ENCODE measurements at places on chromosomes 13 and 19. TPM values are rescaled to one million over a fixed set of nuclear protein-coding genes. Genes with fewer than 3 reads are reported as not detected.

SPHK2 gene
- 4.8 TPM for total RNA-seq

CYSLTR2 gene
- total RNA-seq = 19.3 TPM

GRCh38 chr13:39892721-39893685, 237.5 kb downstream of the COG6 start:
- DNase-seq = no peak

DNA sequence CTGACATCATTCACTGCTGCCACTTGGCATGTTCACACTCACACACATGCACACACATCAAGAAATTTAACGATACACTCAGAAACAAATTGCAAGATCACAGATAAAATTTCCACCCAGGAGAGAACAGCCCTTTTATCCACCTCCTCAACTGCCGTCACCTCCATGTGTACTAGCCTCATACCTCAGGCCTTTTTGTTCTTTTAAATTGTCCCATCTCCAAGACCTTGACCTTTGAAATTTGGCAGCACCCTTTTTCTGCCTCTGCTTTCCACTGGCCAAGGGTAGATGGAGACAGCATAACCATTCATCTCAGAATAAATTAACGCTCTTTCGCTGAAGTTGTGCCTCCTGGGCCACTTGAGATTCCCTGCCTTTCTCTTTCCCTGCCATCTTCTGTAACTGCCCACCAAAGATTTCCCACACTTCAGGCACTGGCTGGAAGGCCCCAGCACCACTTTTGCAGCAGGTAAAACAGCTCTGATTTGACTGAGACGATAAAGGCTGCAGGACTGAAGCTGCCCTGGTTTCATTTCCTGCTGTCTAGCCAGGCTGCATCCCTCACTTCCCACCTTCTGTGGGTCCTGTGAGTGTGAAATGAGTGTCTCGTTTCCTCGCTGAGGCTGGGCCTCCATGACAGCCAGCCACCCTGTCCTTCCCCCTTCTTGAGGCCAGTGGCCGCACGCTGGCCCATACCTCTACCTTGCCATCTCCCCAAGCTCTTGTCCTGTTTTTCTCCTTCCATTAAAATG, 39.3 kb downstream of the MBNL2 start:
- no peak for DNase-seq

DNA sequence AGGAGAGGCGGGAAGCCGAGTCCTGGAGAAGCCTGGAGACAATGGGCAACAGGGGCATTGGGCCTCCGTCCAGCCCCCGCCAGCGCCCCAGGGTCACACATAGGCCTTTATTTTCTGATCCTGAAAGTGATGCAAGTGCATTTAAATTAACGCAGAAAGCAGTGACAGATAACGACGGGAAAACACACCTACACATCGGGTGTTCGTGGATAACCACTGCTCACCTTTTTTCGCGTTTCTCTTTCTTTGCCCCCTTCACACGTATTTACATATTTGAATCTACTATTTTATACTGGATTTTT, 30.4 kb upstream of the GRTP1 start:
- no peak for DNase-seq

ZNF560 gene
- 0.69 TPM for total RNA-seq

- peak; percentile 32 for DNase-seq
Observed at GRCh38 chr19:56838909-56839651, 1.4 kb downstream of the PEG3 start.

- no peak for DNase-seq
Observed at GRCh38 chr19:14053500-14053899, 8.4 kb downstream of the PALM3 start.

FCER2 gene
- total RNA-seq = not detected

DNA sequence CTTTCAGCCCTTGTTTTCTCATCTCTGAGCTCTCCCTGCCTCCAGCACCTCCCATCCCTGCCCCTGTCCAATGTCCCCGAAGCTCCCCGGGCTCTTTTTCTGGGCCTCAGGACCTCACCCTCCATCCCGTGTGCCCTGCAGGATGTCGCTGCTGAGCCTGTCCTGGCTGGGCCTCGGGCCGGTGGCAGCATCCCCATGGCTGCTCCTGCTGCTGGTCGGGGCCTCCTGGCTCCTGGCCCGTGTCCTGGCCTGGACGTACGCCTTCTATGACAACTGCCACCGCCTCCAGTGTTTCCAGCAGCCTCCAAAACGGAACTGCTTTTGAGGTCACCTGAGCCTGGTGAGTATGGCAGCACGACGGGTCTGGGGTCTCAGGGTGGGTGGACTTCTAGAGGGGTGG, 51.1 kb upstream of the CYP4F8 start:
- no peak for DNase-seq

DNA sequence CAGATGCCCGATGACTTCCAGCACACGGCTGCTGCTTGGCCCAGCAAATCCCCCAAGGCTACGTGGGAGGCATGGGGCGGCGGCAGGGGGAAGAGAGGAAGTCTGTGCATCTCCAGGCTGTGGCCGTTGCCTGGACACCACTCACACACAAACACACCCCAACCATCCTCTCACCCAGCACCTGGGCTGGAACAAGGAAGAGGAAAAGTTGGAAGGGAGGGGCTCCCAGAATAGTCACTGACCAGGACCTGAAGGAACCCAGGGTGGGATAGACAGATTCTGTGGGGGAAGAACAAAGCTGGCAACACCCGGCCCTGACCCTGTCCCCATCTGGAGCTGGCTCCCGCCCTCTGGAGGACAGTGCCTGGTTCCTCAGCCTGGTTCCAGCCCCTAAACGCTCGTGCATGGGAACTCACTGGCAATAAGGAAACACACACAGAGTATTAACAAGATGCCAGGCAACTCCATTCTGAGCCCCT, 11.2 kb downstream of the PPP6R1 start:
- no peak for DNase-seq

CAPNS1 gene
- total RNA-seq = 214 TPM

- DNase-seq = peak; percentile 62
Observed at GRCh38 chr19:3324405-3324856, 42.0 kb upstream of the NFIC start.

DNA sequence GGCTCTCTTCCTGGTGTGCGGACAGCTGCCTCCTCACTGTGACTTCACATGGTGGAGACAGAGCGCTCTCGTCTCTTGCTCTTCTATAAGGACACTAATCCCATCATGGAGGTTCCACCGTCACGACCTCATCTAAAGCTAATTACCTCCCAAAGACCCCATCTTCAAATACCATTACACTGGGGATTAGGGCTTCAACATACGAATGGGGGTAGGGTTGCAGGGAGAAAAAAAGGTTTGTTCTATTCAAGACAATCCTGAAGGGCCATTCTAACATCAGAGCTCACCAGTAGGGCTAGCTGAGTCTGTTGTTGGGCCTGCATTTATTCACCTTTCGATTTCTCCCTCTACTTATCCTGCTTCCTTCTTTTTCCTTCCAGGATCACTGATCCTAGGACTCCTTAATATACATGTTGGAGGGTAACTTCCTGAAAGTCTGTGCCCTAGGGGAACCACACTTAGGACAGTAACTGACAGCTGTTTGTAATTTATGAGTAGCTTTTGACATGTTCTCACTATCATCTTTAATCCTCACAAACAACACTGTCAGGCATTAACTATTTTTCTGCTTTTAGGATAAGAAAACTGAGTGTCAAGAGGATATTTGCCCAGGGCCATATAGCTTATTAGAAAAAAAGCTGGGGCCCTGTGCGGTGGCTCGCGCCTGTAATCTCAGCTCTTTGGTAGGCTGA, 18.8 kb upstream of the GTF2F2 start:
- DNase-seq = no peak

PCDH8 gene
- total RNA-seq = 0.11 TPM

KIR2DL3 gene
- total RNA-seq = not detected

NECTIN2 gene
- total RNA-seq = 32.6 TPM

- no peak for DNase-seq
Observed at GRCh38 chr13:66995203-66995611, 234.9 kb downstream of the PCDH9 start.

DNA sequence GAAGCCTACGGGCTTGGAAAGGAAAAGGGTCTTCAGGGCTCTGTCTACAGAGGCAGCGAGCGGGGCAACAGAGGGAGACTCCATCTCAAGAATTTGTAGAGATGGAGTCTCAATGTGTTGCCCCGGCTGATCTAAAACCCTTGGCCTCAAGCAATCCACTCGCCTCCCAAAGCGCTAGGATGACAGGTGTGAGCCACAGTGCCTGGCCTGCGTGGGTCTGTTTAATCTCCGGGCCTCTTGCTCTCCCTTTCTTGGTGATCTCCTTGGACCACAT, 8.1 kb downstream of the RPS9 start:
- no peak for DNase-seq

- DNase-seq = no peak
Observed at GRCh38 chr13:99150575-99151361, 49.9 kb upstream of the UBAC2 start.

PBX4 gene
- total RNA-seq = 0.96 TPM

DNA sequence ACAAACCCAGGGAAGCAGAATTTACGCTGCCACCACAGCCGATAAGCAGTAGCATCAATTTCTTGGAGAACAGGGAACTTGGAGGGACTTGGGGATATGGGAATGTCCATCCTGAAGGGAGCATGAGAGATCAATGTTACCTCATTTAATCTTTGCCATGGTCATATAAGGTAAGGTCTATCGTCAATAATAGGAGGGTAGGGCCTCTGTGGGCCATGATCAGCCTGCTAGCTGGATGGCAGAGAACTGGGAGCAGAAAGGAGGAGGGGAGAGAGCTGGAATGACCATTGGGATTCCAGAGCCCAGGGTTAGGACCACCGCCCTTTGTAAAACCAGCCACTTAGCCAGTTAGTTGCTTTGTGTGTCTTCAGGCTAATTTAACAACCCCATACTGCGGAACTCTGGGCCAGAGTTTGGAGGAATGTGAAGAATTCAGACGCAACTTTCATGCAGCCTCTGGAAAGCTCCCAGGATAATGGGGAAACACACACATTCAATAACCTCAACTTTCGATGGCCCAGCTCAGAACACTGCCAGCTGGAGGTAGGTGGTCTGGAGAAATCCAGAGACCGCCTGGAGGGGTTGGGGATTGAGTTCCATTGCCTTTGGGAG, 40.3 kb downstream of the ZNF557 start:
- no peak for DNase-seq

- DNase-seq = no peak
Observed at GRCh38 chr19:16821081-16821480, 8.1 kb upstream of the SIN3B start.

UBE2L5 gene
- not detected for total RNA-seq

GRCh38 chr13:24185591-24186232, 25.2 kb downstream of the SPATA13 start:
- no peak for DNase-seq

GRCh38 chr13:23656637-23657371, 86.6 kb downstream of the TNFRSF19 start:
- DNase-seq = no peak

GRCh38 chr13:26779321-26779720, 18.7 kb upstream of the GPR12 start:
- peak; percentile 7 for DNase-seq

NCAN gene
- total RNA-seq = not detected

DNA sequence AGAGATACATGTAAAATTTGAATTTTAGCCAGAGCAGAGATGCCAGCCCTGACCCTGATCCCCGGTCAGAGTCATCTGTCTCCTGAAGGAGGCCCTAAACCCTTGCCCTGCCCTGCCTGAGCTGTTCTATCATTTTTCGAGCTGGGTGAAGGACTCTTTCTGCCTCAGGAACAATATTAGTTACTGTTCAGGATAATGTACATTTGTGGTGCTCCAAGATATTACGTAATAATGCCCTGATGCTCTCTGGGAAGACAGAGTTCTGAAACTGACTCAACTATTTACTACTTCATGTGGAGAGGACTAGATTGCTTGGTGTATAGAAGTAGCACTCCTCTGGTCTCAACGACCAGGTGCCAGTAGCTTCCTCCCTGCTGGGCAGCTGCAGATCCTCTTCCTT, 37.9 kb upstream of the UBL3 start:
- DNase-seq = peak; percentile 59

ZSCAN5C gene
- total RNA-seq = not detected

DNA sequence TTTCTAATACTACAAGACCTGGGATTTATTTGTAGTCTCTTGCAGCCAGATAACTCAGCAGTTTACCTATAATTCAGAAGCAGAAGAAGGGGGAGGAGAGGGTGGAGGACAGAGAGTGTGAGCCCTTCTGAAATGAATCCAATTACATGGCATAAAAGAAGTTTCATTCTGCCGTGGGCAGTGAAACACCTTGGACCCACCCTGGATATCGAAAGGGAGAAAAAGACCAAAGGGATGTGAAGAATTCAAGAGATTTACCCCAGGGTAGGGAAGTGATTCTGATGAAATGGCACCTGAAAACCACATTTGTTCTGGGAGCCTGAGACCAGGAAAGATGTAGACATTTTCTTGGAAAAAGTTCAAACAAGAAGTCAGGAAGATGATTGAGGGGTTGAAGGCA, 140.9 kb downstream of the NDFIP2 start:
- no peak for DNase-seq

DNA sequence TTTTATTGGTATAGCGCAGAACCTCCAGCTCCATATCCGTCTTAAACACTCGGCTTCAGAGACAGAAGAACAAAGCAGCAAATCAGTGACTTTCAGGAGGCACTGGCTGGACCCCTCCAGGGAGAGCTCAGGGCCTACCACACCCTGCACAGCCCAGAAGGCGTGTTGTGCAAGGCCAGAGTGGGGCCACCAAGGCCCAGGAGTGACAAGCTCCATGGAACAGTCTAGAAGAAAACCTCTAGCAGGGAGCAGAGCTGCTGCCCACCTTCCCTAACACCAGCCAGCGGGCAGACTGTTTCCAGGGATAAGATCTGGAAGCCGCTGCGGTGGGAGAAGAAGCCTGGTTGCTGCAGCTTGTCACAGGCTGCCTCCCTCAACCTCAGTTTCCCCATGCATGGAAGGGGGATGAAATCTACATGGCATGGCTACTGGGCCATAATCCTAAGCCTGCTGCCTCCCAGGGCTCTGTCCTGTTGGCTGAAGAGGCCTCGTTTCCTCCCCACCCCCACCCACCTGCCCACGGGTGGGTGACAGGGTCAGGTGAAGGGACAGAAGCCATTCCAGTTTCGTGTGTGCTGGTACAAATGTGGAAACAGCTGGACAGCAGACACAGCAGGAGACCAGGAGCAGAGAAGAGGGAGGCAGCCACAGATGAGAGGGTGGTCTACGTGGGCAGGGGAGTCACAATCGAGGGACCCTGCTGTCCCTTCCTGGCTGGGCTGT, 57.4 kb downstream of the PEPD start:
- no peak for DNase-seq

GRCh38 chr19:39811064-39811463, 22.9 kb downstream of the DYRK1B start:
- DNase-seq = no peak
